ENCODE measurements at places on chromosomes 6 and 20. TPM values are rescaled to one million over a fixed set of nuclear protein-coding genes. Genes with fewer than 3 reads are reported as not detected.

DNA sequence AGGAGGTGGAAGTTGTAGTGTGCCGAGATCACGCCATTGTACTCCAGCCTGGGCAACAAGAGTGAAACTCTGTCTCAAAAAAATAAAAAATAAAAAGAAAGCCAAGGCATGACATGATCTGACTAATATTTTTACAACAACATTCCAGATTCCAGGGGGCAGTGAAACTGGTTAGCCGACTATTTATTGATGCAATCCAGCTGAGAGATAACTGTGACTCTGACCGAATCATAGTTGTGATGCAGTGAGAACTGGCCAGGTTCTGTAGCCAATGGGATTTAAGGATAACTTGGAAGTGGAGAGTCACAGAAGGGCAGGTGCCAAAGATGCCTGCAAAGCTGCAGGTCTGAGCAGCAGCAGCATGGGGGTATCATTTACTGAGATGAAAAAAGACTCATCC is 82.9 kb upstream of the TSHZ2 start:
- H3K4me1 ChIP-seq, result no peaks in the 10 kb centered on the region
- H3K36me3 ChIP-seq, result no peaks in the 10 kb centered on the region
- H3K27ac ChIP-seq, result no peak overlapping the region
- H3K27me3 ChIP-seq, result no peaks in the 10 kb centered on the region
- no peak overlapping the region for H3K4me3 ChIP-seq

GRCh38 chr20:23510000-23510590 is 19.2 kb downstream of the CST8 start:
- no peak overlapping the region for H3K27ac ChIP-seq
- no peaks in the 10 kb centered on the region for H3K36me3 ChIP-seq
- no peak overlapping the region for H3K4me3 ChIP-seq
- H3K27me3 ChIP-seq, result no peaks in the 10 kb centered on the region
- DNase-seq, result no peak

DNA sequence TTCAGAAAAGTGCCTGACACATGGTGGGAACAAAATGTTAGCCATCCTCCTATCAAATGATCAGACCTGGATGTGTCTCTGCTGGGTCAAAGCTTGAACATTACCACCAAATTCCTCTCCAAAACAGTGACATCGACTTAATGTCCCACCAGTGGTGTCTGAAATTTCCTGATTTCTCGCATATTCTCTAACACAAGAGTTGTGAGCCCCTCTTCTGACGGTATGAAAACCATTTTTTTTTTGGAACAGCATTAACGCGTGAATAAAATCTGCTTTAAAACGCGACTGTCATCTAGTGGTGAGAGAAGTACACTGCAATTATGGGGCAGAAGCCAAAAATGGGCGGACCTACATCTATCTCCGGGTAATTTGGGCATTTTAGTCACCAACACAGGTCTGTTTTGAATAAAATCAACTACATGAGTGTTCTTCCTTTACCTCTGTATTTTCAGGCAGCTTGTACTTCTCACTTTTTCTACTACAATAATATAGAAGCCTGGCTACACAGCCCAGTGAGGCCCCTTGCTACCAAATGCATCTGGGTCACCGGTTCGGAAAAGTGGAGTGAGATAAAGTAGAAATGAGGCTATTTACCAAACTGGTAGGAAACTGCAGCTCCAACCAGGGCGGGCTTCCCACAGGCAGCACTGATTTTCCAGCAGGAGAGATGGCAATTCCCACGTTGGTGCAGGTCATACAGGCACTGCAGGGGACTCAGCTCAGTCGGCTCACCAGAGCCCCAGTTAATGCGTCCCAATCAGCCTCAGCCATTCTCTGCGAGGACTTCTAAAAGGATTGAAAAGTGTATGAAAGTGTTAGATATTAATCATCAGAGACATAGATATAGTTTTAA is 27.4 kb downstream of the MGME1 start:
- H3K4me3 ChIP-seq, result no peak overlapping the region
- no peak overlapping the region for H3K27ac ChIP-seq
- H3K36me3 ChIP-seq, result no peaks in the 10 kb centered on the region
- peaks cover 5% of the 10 kb centered on the region for H3K4me1 ChIP-seq
- DNase-seq, result no peak

GRCh38 chr6:154457046-154457713 is 53.3 kb downstream of the CNKSR3 start:
- peaks cover 21% of the 10 kb centered on the region for H3K4me1 ChIP-seq
- DNase-seq, result no peak
- no peaks in the 10 kb centered on the region for H3K36me3 ChIP-seq
- H3K27ac ChIP-seq, result peak overlapping the region; percentile 88
- H3K27me3 ChIP-seq, result no peaks in the 10 kb centered on the region

DNA sequence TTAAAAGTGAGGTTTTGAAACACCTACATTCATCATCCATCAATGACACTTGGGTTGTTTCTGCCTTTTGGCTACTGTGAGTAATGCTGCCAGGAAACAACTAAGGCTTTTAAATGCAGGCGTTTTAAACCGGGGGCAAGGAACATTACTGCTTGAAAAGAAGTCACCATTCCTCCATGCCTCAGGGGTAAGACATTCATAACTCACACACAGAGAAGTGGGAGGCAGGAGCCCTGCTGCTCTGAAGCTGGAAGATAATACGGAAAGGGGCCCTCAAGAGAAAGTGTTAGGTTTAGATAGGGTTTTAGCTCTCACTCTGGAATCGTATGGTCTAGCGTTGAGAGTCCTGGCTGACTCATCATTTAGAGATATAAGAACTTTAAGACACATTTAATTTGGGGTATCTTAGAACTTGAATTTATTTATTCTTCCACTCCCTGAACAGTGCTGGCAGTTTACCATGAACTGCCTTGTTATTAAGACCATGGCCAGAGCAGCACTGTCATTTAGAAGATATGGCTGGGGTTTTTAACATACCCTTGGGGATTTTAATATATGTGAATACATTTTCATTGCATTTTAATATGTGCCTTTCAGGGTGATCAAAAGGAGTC is 1.8 kb downstream of the TUBB1 start:
- H3K4me3 ChIP-seq, result no peak overlapping the region
- peaks cover 12% of the 10 kb centered on the region for H3K36me3 ChIP-seq
- H3K27ac ChIP-seq, result no peak overlapping the region
- H3K4me1 ChIP-seq, result peaks cover 3% of the 10 kb centered on the region
- no peak for DNase-seq

DNA sequence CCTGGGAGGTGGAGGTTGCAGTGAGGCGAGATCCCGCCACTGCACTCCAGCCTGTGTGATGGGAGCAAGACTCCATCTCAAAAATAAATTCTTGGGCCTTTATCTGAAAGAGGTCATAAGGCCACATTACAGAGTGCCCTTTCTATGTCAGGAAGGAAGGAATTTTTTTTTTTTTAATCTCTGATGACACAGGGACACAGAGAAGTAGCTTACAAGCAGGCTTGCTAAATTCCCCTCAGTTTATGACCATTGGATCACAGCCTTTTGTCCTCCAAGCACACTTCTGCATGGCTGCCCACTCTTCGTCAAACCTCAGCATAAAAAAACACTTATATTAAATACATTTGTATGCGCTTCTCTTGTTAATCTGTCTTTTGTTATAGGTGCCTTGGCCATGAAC is 7.5 kb upstream of the IFNGR1 start:
- no peak overlapping the region for H3K4me3 ChIP-seq
- DNase-seq, result no peak
- no peak overlapping the region for H3K27ac ChIP-seq
- no peaks in the 10 kb centered on the region for H3K4me1 ChIP-seq
- H3K27me3 ChIP-seq, result no peaks in the 10 kb centered on the region

DNA sequence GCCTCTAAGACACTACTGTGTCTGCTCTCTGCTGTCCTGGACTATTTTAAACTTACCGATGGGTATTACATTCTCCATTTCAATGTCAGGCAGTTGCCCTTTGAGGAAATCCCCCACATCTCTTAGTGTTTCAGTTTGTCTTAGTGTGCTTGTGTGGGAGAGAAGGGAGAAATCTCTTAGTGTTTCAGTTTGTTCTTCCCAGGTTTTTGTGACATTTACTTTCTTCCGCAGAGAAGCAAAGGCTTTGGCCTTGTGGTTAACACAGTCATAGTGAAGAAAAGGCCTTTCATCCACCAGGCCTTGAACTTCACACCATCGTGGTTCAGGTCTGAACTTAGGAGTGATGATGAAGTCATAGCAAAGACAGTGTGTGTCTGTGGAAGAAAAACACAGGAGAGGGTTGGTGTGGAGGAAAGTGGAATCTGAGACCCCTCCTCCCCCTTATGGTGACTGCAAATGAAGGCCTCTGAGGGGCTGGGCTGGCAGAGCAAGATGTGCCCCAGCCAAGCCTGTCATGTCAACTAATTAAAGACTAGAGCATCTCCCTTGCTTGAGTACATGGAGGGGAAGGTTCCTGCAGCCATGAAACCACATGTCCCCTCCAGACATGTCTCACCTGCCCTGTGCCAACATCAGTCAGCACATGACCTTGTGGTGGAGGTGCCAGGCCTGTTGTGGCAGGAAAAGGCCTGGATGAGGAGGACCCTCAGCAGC is 23.9 kb downstream of the RAET1L start:
- no peaks in the 10 kb centered on the region for H3K27me3 ChIP-seq
- H3K27ac ChIP-seq, result no peak overlapping the region
- H3K36me3 ChIP-seq, result no peaks in the 10 kb centered on the region
- no peak for DNase-seq
- no peak overlapping the region for H3K4me3 ChIP-seq

DNA sequence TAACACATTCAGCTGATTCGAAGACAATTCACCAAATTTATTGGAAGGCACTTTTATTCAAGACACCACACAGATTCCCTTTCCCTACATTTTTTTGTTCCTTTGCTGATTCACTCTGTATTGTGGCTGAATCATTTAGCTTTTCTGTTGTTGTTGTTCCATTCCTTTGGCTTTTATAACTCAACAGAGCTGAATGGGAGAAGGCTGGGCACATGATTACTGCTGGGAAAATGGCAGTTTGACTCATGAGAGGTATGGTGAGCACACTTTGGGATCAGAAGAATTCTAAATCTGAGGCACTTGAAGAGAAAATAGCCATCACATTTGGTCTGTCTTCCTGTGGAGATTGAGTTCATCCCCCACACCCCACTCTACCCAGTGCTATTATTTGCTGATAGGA is 15.7 kb upstream of the SAYSD1 start:
- no peak for DNase-seq
- H3K27me3 ChIP-seq, result no peaks in the 10 kb centered on the region
- H3K4me1 ChIP-seq, result no peaks in the 10 kb centered on the region
- H3K4me3 ChIP-seq, result no peak overlapping the region
- H3K27ac ChIP-seq, result no peak overlapping the region
- no peaks in the 10 kb centered on the region for H3K36me3 ChIP-seq

DNA sequence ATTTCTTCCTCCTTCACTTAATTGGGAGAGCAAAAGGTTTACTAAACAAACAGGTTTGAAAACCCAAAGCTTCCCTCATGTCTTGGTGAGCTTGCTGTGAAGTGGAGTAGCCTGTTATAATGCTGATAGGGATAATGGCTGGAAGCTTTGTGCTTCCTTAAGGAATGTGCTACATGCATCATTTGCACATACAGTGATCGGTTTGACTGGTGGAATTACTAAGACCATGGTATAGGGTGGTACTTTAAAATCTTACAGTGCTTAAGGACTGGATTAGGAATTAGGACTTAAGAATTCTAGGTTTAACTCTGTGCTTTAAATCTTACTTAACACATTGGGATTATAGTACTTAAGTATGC is 75.7 kb downstream of the ARID1B start:
- no peaks in the 10 kb centered on the region for H3K27me3 ChIP-seq
- no peak overlapping the region for H3K27ac ChIP-seq
- H3K36me3 ChIP-seq, result no peaks in the 10 kb centered on the region
- H3K4me1 ChIP-seq, result peaks cover 11% of the 10 kb centered on the region
- no peak for DNase-seq
- no peak overlapping the region for H3K4me3 ChIP-seq

DNA sequence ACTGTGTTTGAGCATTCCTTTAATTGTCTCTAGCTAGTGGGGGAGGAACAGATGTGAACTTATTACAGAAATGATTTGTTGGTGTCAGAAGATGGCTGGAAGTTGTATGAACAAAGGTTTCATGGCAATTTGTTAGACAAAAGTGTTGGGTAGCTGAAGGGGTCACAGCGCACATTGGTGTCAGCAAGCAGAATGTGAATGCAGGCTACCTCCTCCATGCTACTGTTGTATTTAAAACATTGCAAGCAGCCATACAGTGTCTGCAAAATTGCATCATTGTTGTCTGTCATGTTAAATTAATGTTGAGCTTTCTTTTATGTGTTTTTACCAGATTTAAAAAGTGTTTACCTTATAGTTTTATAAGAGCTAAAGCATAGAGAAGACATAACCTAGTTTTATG is 6.2 kb downstream of the LRRC1 start:
- H3K27ac ChIP-seq, result no peak overlapping the region
- no peaks in the 10 kb centered on the region for H3K27me3 ChIP-seq

DNA sequence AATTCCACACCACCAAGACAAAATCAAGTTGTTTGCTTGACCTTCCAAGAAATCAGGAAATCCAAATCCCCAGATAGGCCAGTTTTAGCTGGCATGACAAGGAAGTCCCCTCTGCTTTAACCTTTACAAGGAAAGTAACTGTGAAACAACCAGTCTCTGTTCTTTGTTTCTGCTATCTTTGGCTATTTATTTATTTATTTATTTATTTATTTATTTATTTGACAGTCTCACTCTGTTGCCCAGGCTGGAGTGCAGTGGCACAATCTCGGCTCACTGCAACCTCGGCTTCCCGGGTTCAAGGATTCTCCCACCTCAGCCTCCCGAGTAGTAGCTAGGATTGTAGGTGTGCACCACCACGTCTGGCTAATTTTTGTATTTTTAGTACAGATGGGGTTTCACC is 14.5 kb upstream of the GMNN start:
- DNase-seq, result no peak
- peaks cover 3% of the 10 kb centered on the region for H3K4me1 ChIP-seq
- no peaks in the 10 kb centered on the region for H3K36me3 ChIP-seq
- no peaks in the 10 kb centered on the region for H3K27me3 ChIP-seq
- no peak overlapping the region for H3K27ac ChIP-seq

- H3K27ac ChIP-seq, result no peak overlapping the region
- H3K36me3 ChIP-seq, result no peaks in the 10 kb centered on the region
- DNase-seq, result no peak
- H3K27me3 ChIP-seq, result no peaks in the 10 kb centered on the region
- peaks cover 23% of the 10 kb centered on the region for H3K4me1 ChIP-seq
These were observed 87.8 kb upstream of the SIRPA start for GRCh38 chr20:1807394-1807793.

- no peaks in the 10 kb centered on the region for H3K27me3 ChIP-seq
- no peaks in the 10 kb centered on the region for H3K36me3 ChIP-seq
- no peak for DNase-seq
- H3K4me1 ChIP-seq, result no peaks in the 10 kb centered on the region
- H3K27ac ChIP-seq, result no peak overlapping the region
- no peak overlapping the region for H3K4me3 ChIP-seq
These were observed 454.3 kb upstream of the JARID2 start for GRCh38 chr6:14791526-14791925.

SLC16A10 gene
- 1.8 TPM for polyA plus RNA-seq

UBE3D gene
- polyA plus RNA-seq, result 0.78 TPM

OPN5 gene
- polyA plus RNA-seq, result not detected

TDP2 gene
- polyA plus RNA-seq, result 16.5 TPM

CLPSL2 gene
- polyA plus RNA-seq, result not detected

SASH1 gene
- polyA plus RNA-seq, result 5.5 TPM

RPS6KA2 gene
- polyA plus RNA-seq, result 5.5 TPM

PSORS1C2 gene
- polyA plus RNA-seq, result not detected

HSPA1A gene
- 28.8 TPM for polyA plus RNA-seq
